ENCODE measurements at places on chromosomes 11 and 22.

GRCh38 chr11:35529971-35530495 lies 4.6 kb upstream of the PAMR1 start:
- no peak for DNase-seq

DNA sequence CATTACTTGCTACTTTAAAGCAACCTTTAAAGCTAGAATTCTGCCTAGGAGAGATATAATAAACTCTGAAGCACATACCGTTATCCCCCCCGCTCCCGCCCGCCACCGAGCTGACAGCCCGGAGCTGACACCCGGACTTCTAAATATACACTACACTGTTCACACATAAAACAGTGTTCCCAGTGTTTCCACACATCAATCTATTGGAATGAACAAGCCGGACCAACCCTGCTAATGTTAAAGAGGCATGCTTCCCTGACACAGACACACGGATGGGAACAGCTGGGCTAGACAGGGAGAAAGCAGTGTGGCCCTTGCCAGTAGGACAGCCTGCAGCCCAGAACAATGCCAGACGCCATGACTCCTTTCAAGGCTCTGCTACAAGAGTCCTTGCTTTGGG lies 108.4 kb upstream of the CSNK2A3 start:
- no peak for DNase-seq

GRCh38 chr11:96648991-96649390 lies 259.2 kb downstream of the JRKL start:
- DNase-seq, result no peak

- no peak for DNase-seq
Observed at GRCh38 chr11:110184456-110184855, 91.3 kb downstream of the ZC3H12C start.

- DNase-seq, result no peak
Observed at GRCh38 chr11:12705874-12706273, 31.7 kb downstream of the TEAD1 start.

GRCh38 chr11:83827940-83828554 lies 541.9 kb upstream of the CCDC90B start:
- no peak for DNase-seq

DNA sequence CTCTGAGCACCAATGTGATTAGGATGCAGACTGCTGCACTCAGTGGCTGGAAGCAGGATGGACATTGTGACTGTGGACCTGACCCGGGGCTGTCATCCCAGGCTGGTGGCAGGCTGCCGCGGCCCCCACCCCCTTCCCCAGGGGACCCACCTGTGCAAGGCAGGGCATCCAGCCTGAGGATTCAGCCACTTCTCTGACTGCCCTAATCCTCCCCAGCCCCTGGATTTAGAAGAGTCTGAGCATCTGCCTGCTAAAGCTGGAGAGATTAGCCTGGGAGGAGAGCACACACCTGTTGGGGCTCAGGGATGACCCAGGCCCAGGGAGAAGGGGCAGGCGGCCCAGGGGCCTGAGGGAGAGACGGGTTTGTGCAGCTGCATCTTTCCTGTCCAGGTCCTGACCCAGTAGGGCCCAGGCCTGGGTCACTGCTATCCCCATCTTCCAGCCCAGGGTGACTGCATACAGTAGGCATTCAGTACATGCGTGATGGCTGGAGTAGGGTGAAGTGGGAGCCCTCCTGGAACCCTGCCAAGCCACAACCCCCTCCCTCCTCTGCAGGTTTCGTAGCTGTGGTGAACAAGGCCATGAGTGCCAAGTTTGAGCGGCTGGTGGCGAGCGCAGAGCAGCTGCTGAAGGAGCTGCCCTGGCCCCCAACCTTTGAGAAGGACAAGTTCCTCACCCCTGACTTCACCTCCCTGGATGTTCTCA lies 12.1 kb downstream of the DPP3 start:
- DNase-seq, result no peak

DNA sequence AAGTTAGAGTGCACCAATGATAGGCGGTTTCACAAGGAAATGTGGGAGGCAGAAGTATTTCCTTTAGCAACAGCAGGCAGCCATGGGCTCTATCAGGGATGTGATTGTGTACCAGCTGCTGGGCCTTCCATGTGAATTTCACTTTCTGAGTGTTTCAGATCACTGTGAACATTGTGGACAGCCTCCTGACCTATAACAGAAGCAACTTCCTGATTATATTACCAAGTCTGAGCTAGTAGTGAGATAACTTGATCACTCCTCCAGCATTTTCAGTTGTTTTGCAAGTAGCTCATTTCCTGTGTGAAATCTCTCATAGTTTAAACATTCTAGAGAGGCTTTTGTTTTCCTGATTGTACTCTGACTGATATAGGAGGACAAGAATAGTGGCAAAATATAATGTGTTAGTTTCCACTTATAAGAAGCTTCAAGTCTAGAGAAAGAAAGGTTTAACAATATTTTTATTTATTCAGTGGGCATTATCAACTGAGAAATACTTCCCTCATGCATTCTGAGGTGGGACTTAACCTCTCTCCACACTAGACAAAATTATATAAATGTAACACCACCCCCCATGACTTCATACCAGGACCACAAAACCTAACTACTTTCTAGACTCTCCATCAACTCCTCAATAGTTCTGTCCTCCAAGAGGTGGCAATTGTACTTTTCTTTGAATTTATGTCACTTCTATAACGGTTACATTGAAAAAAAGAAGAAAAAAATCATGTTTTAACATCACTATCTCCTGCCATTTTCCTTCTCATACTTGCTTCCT lies 184.2 kb upstream of the LUZP2 start:
- DNase-seq, result no peak

DNA sequence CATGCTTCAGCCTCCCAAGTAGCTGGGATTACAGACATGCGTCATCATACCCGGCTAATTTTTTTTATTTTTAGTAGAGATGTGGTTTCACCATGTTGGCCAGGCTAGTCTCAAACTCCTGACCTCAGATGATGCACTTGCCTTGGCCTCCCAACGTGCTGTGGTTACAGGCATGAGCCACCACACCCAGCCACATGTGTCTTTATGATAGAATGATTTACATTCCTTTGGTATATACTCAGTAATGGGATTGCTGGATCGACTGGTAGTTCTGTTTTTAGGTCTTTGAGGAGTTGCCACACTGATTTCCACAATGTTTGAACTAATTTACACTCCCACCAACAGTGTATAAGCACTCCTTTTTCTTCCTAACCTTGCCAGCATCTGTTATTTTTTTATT lies 276.2 kb downstream of the METTL15 start:
- no peak for DNase-seq

DNA sequence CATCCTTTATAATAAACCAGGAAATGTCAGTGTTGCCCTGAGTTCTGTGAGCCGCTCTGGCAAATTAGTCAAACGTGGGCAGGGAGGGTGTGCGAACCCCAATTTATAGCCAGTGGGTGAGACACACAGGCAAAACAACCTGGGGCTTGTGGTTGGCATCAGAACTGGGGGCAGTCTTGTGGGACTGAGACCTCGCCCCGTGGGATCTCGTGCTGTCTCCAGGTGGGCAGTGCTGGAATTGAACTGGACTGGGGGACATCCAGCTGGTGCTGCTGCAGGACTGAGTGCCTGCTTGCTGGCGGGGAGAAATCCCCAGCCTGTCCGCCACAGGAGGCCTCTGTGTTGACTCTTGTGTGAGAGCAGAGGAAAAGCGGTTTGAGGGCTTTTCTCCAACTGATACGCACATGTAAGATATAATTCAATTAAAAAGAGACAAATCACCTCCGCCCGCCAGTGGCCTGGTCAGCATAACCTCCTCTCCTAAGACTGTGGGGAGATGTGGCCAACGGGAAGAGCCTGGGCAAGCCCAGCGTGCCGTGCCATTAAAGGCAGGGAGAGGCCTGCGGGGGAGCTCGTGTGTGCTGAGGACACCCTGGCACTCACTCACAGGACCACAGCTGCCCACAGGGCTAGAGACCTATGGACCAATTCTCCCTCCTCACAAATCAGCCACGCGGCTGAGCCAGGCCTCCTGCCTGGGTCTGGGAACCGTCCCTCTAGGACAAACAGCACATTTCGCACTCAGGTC lies 18.4 kb downstream of the SULT4A1 start:
- no peak for DNase-seq

GRCh38 chr22:19480789-19481188 lies 1.1 kb downstream of the CDC45 start:
- DNase-seq, result no peak

DNA sequence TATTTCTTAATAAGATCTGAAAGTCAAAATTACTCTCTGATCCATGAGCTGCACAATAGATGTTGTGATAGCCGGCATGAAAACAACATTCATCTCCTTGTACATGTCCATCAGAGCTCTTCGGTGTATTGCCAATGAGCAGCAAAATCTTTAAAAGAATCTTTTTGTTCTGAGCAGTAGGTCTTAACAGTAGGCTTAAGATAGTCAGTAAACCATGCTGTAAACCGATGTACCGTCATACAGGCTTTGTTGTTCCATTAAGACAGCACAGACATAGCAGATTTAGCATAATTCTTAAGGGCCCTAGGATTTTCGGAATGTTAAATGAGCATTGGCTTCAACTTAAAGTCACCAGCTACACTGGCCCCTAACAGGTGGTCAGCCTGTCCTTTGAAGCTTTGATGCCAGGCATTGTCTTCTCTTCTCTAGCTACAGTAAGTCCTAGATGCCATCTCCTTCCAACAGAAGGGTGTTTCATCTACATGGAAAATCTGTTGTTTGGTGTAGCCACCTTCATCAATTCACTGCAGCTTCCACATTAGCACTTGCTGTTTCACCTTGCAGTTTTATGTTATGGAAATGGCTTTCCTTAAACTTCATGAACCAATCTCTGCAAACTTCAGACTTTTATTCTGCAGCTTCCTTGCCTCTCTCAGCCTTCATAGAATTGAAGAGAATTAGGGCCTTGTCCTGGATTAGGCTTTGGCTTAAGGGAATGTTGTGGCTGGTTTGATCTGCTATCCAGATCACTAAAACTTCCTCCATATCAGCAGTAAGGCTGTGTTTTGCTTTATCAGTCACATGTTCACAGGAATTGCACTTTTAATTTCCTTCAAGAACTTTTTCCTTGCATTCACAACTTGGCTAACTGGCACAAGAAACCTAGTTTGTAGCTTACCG lies 28.4 kb downstream of the RRP8 start:
- no peak for DNase-seq

DNA sequence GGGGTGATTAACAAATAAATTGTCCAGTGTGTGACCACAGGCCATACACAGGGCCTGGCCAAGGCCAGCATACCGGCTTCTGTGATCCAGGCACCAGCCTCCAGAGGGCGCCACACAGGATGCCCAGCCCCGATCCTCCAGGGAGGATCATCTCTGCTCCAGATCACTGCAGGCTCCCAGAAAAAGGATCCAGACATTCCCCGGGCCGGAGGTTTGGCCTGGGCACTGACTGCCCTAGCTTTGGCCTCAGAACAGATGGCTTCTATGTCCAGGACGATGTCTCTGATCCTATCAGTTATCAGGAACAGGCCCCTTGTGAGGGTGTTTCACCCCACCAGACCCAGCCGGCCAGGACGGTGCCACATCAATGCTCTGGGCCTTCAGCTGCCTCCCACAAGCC lies 74.5 kb upstream of the LMO1 start:
- no peak for DNase-seq

GRCh38 chr11:119785131-119785530 lies 56.1 kb upstream of the NECTIN1 start:
- no peak for DNase-seq

DNA sequence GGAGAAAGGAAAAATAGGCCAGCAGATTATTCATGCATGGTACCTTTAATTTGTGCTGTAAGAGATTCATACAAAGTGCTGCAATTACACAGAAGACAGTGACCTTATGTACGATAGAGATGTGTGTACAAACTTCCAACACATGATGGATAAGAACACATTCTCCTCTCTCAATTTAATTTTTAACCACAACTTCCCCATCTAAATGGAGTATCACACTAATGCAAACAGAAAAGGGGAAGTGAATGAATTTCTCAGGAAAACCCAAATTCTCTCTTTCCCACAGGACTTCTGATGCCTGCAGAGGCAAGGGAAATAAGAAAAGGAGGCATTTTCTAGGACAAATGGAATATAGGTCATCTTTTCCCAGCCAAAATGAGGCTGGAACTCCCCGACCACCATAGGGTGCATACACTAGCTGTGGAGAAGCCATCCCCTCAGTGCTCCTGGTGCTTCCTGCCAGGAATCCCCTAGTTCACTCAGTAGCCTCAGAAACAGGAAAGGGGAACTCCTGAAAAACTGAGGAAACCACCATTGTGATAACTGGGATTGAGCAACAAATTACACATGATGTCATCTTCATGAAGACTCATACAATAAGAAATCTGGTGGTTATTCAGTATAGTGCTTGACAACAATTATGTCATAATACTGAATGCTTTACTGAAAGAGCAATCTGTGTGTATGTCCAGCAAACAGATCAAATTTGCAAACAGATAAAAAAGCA lies 22.4 kb downstream of the MMP10 start:
- no peak for DNase-seq

GRCh38 chr22:40436505-40437431 lies 66.4 kb downstream of the SGSM3 start:
- DNase-seq, result no peak

- DNase-seq, result no peak
Observed at GRCh38 chr11:46755962-46756361, 36.9 kb downstream of the F2 start.

GRCh38 chr22:27377501-27378295 lies 423.9 kb downstream of the MN1 start:
- DNase-seq, result no peak

DNA sequence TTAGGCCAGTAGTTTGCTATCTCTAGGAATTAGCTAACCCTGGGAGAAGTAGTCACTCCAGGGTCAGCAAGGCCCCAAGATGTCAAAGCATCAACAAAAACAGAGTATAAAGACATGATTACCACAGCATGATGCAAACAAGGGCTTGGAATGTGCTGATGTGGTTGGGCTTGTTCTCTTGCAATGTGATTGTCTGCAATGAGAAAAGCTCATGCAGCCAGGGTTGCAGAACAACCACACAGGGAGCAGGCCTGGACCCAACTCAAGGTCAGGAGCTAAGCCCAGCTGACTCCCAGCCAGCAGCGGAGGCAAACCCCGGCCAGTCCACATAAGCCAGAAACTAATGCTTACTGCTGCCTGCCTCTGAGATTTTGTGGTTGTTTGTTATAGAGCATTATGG lies 132.4 kb upstream of the ZC3H12C start:
- DNase-seq, result no peak

DNA sequence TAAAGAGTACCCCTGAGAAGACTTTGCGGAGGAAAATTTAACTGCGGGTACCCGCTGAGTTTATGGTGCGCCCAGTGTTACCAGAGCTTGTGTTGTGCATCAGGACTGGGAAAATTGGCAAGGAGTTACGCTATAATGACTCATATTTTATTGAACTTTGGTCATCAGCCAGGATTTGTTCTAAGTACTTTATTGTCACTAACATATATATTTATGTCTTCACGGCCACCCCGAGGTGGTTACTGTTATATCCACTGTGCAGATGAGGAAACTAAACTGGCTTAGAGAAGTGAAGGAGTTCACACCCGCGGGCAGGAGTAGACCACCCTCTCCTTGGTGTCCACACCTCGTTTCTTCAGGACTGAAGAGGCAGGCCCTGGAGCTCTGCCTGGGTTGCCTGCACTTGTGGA lies 667 bp downstream of the ACCS start:
- no peak for DNase-seq

Measured in T-helper 22 cell (primary cell).